ENCODE measurements at places on chromosomes 12 and 14. TPM values are rescaled to one million over a fixed set of nuclear protein-coding genes. Genes with fewer than 3 reads are reported as not detected.

Gene KCNK10
- not detected for total RNA-seq

Gene PNMA1
- 19.2 TPM for total RNA-seq

Gene REC8
- 1.6 TPM for total RNA-seq

Gene DDX47
- total RNA-seq, result 26.7 TPM

Gene RHOJ
- 14.6 TPM for total RNA-seq

Gene GALNT9
- not detected for total RNA-seq

Gene DPPA3
- total RNA-seq, result not detected

Gene MSI1
- 4.8 TPM for total RNA-seq

Gene ITPR2
- total RNA-seq, result 15.8 TPM

Gene NR1H4
- not detected for total RNA-seq

Gene IGF1
- 5.8 TPM for total RNA-seq

Gene GNS
- total RNA-seq, result 97.2 TPM

Gene BCL11B
- total RNA-seq, result 0.11 TPM

Gene KLRC2
- not detected for total RNA-seq

Gene KRT2
- total RNA-seq, result not detected

Gene ART4
- 5.0 TPM for total RNA-seq

Gene NR4A1
- 55.5 TPM for total RNA-seq

Gene DNAI7
- 1.1 TPM for total RNA-seq

Gene GUCY2C
- 0.11 TPM for total RNA-seq

Gene ANAPC5
- total RNA-seq, result 65.1 TPM

Gene RFX4
- not detected for total RNA-seq

Gene PXMP2
- 42.3 TPM for total RNA-seq

Gene TDRD9
- total RNA-seq, result 4.8 TPM

Gene RPS6KA5
- 6.4 TPM for total RNA-seq

Gene BLTP3B
- 11.9 TPM for total RNA-seq

Gene SLC6A15
- total RNA-seq, result not detected

Gene ASPG
- 27.1 TPM for total RNA-seq

Gene KRT78
- total RNA-seq, result not detected

Gene METTL17
- 37.3 TPM for total RNA-seq

Gene IL26
- total RNA-seq, result not detected

Gene GRIN2B
- 0.03 TPM for total RNA-seq

Gene TAS2R9
- not detected for total RNA-seq

Gene CCDC184
- 1.0 TPM for total RNA-seq

Gene TOMM20L
- total RNA-seq, result not detected

Gene GPRC5A
- 0.77 TPM for total RNA-seq

Gene CACNA1C
- total RNA-seq, result 137 TPM

Gene PRIM1
- total RNA-seq, result 2.7 TPM

Gene KIF26A
- 6.5 TPM for total RNA-seq

Gene APOF
- not detected for total RNA-seq

Gene CFAP251
- 0.91 TPM for total RNA-seq

Measured in left ventricle myocardium inferior (tissue), 1 donor.